ENCODE measurements at places on chromosomes 5 and 9.

DNA sequence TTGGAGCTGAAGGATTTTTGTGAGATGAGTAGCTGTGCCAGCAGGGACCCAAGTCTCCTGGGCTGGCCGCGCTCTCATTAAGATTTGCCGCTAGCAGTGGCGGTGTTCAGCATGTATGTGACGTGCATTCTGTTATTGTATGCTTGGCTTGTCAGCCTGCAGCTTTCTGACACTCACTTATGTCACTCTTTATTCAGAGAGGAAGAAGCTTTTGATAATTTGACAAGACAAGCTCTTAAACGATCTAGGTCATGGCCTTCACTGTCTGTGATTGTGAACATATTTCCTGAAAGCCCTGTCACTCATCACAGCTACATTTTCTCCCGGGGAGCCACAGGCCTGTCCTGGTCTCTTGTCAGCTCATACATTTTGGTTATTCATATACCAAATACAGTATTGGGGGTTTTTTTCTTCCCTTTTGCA is 98.2 kb upstream of the GRHPR start:
- DNase-seq: no peak

- no peak for DNase-seq
These were observed 13.2 kb upstream of the IL12B start for GRCh38 chr5:159343295-159344094.

DNA sequence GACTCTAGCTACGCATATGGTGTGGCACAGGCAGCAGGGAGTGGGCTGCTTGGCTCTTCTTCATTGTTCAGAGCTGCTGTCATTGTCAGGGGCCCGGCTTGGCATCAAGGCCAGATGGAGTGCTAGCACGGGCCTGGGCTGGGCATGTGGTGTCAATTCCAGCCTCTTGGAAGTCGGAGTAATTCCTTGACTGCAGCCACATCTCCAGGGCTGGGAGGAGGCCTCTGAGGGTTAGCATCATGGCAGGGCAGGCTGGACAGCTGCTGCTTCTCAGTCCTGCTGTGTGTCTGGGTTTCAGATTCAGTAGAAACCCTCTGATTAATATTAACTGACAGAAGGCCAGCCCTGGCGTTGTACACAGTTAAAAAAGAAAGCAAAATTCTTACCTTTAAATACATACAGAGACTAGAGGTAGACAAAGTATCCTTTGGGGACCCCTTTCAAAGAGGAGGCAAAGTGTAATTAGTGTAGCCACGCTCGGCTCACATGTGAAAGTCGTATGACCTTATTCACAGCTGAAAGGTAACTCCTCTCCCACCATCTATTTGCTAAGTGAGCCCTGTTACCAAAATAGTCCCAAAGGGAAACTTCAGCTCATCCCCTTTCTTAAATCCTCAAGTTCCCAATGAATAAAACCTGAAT is 126.4 kb downstream of the DOCK2 start:
- DNase-seq: no peak

GRCh38 chr9:123425261-123425821 is 69.3 kb downstream of the CRB2 start:
- no peak for DNase-seq

GRCh38 chr9:72980600-72981265 is 27.9 kb upstream of the ALDH1A1 start:
- DNase-seq: no peak
